Activated CD8-positive, alpha-beta T cell treated with anti-CD3 and anti-CD28 coated beads for 36 hours (primary cell): ENCODE measurements at places on chromosomes 5 and 9. TPM values are rescaled to one million over a fixed set of nuclear protein-coding genes. Genes with fewer than 3 reads are reported as not detected.

Gene SOHLH1
- total RNA-seq: not detected

Gene GLRX
- 32.6 TPM for total RNA-seq

Gene C9orf152
- not detected for total RNA-seq

Gene TMEM215
- total RNA-seq: not detected

Gene EGFLAM
- not detected for total RNA-seq

Gene EPB41L4A
- total RNA-seq: 0.25 TPM

Gene ECSCR
- total RNA-seq: 0.25 TPM

Gene NR2F1
- not detected for total RNA-seq

DNA sequence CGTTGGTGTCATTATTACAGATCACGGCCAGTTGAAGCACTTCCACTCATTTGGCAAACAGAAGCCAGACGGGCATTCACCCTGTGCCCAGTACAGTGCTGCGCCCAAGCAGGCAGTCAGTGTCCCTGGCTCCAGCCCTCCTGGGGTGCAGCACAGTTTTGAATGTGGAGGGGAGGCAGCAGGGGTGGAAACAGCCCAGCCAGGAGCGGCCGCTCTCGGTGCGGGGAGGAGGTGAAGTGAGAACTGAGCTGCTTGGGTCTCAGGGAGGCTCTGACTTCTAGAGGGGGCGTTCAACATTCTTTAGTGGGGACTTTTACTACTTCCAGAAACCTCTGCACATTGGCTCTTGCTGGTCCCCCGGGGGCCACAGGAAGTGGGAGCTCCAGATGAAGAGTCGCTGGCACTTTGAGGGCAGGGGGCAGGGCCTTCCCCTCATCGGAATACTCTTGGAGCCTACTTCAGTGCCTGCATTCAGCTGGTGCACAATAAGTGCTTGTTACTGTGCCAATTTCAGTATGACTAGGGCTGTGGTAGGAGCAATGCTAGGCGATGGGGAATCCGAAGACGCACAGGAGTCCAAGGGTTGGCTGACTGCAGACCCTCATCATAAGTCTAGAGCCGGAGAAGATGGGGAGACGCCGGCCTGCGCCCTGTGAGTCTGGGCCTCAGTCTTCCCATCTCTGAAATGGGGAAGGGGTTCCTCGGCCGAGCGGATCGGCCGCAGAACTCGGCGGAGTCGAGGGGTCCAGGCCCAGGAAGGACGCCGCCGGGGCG lies 492 bp upstream of the NEK6 start:
- peak overlapping the region; percentile 88 for H3K27ac ChIP-seq
- peaks cover 53% of the 10 kb centered on the region for H3K4me1 ChIP-seq
- DNase-seq: peak; percentile 39
- H3K4me3 ChIP-seq: peak overlapping the region; percentile 81

- no peaks in the 10 kb centered on the region for H3K36me3 ChIP-seq
- H3K27ac ChIP-seq: no peak overlapping the region
- H3K27me3 ChIP-seq: no peaks in the 10 kb centered on the region
- DNase-seq: no peak
- H3K4me3 ChIP-seq: no peak overlapping the region
Measured at GRCh38 chr9:20698782-20699181, 14.7 kb downstream of the FOCAD start.

GRCh38 chr9:137044502-137045177 lies 1.3 kb downstream of the NPDC1 start:
- H3K27ac ChIP-seq: no peak overlapping the region
- peaks cover 33% of the 10 kb centered on the region for H3K27me3 ChIP-seq
- no peaks in the 10 kb centered on the region for H3K36me3 ChIP-seq

- no peak overlapping the region for H3K4me3 ChIP-seq
- no peaks in the 10 kb centered on the region for H3K4me1 ChIP-seq
- H3K36me3 ChIP-seq: no peaks in the 10 kb centered on the region
- DNase-seq: no peak
- H3K27me3 ChIP-seq: no peaks in the 10 kb centered on the region
- H3K27ac ChIP-seq: no peak overlapping the region
Measured at GRCh38 chr5:144377207-144377606, 206.5 kb downstream of the KCTD16 start.

GRCh38 chr5:123754908-123755307 lies 242.9 kb downstream of the CSNK1G3 start:
- H3K36me3 ChIP-seq: no peaks in the 10 kb centered on the region
- no peaks in the 10 kb centered on the region for H3K27me3 ChIP-seq
- DNase-seq: no peak
- no peaks in the 10 kb centered on the region for H3K4me1 ChIP-seq
- no peak overlapping the region for H3K4me3 ChIP-seq

DNA sequence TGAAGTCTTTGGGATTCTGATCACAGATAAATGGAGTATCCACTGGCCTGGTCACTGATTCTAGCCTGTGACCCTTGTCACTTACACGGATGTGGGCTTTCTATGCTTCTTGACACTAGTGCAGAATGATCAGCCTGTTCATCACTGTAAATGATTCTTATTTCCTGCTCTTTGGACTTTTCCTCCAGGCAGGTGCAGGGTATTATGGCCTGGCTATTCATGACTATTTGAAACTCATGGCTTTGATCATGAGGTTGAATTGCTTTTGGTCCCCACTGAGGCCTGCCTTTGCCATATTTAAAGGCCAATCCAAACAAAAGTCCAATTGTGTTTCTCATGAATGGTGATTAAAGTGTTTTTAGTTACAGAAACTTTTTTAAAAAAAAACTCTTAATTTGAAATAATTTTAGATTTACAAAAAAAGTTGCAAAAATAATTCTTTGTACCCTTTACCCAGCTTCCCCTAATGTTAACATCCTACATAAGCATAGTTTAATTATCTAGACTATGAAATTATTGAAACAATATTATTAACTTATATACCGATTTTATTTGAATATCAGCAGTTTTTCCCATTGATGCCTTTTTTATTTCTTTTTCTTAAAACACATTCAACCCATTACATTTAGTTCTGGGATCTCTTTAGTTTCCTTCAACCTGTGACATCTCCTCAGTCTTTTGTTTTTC lies 68.1 kb downstream of the GALNT10 start:
- no peak for DNase-seq
- no peak overlapping the region for H3K27ac ChIP-seq

GRCh38 chr5:162025312-162025711 lies 42.3 kb upstream of the GABRG2 start:
- H3K4me1 ChIP-seq: no peaks in the 10 kb centered on the region
- no peak overlapping the region for H3K27ac ChIP-seq
- no peaks in the 10 kb centered on the region for H3K36me3 ChIP-seq
- H3K27me3 ChIP-seq: no peaks in the 10 kb centered on the region
- no peak overlapping the region for H3K4me3 ChIP-seq

- no peaks in the 10 kb centered on the region for H3K4me1 ChIP-seq
- DNase-seq: no peak
- no peaks in the 10 kb centered on the region for H3K27me3 ChIP-seq
- no peak overlapping the region for H3K27ac ChIP-seq
- no peak overlapping the region for H3K4me3 ChIP-seq
- peaks cover 4% of the 10 kb centered on the region for H3K36me3 ChIP-seq
Measured at GRCh38 chr5:77993141-77993854, 217.2 kb upstream of the TBCA start.

DNA sequence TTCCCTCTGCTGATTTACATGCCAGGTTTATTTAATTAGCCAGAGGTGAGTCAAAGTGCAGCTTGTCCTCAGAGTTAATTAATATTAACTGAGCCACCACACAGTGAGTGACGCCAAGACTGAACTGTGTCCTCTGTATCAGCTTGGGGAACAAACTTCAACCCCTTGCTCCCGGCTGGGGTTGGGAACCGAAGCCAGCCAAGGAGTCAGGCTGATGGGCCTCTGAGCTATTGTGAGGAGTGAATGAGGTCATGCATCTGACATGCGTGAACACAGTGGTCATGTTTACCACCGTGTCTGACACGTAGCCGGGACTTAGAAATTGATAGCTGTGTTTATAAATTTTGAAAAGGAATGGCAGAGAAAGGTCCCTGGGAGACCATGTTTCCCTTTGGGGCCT lies 17.1 kb downstream of the IGIP start:
- no peaks in the 10 kb centered on the region for H3K36me3 ChIP-seq
- H3K4me1 ChIP-seq: peaks cover 17% of the 10 kb centered on the region
- peaks cover 22% of the 10 kb centered on the region for H3K27me3 ChIP-seq

DNA sequence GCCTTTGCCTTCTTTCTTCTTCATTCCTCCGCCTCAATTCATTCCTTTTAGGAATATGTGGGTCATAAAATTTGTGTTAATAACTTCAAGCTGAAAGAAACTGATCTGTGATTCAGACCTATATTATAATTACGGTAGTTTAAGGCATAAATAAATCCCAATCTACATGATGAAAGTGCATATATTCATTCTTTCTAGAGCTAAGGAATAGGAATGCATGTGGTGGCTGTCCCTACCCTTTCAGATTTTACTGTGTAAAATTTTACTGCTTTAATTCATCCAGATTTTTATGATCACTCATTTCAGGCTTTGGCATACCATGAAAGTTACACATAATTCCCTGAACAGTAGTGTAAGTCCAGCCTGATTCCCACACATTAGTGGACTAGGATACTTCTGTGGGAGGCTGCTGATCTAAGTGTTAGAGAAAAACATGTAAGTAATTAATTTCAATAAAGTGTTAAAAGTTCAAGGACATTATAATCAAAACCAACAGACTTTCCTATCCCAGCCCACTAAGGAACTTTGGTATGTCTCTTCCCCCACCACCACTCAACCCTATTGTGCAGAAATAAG lies 83.1 kb downstream of the HINT1 start:
- H3K4me1 ChIP-seq: peaks cover 13% of the 10 kb centered on the region
- H3K27ac ChIP-seq: no peak overlapping the region
- DNase-seq: no peak
- no peaks in the 10 kb centered on the region for H3K36me3 ChIP-seq
- no peak overlapping the region for H3K4me3 ChIP-seq

DNA sequence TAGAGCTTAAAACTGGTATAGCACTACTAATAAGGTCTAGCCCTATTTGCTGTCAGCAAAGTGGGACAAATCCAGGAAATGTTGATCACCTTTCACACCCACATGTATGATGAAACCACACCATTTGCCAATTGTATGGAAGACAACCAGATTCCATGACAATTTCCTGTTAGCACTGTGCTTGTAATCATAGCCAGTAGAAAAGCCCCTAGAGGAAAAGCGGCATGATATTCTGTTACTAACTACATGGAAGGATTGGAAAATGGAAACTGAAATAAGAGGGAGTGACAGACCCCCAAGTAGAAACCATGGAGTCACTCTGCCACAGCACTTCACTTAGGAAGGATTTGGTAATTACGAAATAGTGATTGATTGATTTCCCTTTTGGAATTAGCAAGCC lies 923 bp downstream of the SPATA6L start:
- DNase-seq: no peak
- H3K27ac ChIP-seq: no peak overlapping the region
- no peaks in the 10 kb centered on the region for H3K27me3 ChIP-seq
- H3K4me3 ChIP-seq: no peak overlapping the region

DNA sequence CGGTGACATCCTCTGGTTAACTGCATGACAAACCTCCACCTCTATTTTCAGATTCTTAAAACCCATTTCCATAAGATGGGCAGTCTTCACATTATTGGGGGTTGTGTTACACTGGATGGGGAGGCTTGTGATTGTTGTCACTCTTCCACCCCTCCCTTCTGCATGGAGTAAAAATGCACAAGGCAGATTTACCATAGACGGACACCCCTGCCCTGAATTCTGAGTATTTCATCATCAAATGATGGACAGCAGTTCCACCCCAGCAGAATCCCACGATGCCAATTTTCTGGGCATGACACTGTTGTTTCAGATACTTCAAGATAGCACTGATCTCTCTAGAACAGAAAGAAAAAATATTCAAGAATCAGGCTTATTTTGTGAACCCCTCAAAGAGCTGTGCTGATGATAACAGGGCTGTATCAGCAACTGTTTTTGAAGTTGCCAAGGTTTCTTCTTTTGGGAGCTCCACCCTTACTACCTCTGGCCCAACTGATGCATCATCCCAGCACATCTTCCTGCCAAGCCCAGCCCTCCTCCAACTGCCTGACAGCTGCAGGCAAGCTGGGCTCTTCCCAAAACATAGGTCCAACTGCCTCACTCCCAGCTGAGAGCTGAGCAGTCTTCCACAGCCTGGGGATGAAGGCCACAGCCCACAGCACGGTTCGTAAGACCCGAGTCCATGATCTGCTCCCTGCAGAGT lies 21.4 kb downstream of the CMBL start:
- H3K4me1 ChIP-seq: peaks cover 13% of the 10 kb centered on the region
- no peak overlapping the region for H3K4me3 ChIP-seq
- H3K27me3 ChIP-seq: peaks cover 1% of the 10 kb centered on the region
- H3K36me3 ChIP-seq: no peaks in the 10 kb centered on the region
- no peak overlapping the region for H3K27ac ChIP-seq

- no peaks in the 10 kb centered on the region for H3K27me3 ChIP-seq
- no peak overlapping the region for H3K27ac ChIP-seq
- no peaks in the 10 kb centered on the region for H3K36me3 ChIP-seq
- no peak for DNase-seq
- no peaks in the 10 kb centered on the region for H3K4me1 ChIP-seq
Measured at GRCh38 chr5:18098691-18099090, 464.4 kb downstream of the TAF11L14 start.

GRCh38 chr9:20396509-20396908 lies 225.8 kb downstream of the MLLT3 start:
- no peak overlapping the region for H3K27ac ChIP-seq
- H3K27me3 ChIP-seq: no peaks in the 10 kb centered on the region
- H3K4me1 ChIP-seq: peaks cover 47% of the 10 kb centered on the region
- H3K4me3 ChIP-seq: no peak overlapping the region

DNA sequence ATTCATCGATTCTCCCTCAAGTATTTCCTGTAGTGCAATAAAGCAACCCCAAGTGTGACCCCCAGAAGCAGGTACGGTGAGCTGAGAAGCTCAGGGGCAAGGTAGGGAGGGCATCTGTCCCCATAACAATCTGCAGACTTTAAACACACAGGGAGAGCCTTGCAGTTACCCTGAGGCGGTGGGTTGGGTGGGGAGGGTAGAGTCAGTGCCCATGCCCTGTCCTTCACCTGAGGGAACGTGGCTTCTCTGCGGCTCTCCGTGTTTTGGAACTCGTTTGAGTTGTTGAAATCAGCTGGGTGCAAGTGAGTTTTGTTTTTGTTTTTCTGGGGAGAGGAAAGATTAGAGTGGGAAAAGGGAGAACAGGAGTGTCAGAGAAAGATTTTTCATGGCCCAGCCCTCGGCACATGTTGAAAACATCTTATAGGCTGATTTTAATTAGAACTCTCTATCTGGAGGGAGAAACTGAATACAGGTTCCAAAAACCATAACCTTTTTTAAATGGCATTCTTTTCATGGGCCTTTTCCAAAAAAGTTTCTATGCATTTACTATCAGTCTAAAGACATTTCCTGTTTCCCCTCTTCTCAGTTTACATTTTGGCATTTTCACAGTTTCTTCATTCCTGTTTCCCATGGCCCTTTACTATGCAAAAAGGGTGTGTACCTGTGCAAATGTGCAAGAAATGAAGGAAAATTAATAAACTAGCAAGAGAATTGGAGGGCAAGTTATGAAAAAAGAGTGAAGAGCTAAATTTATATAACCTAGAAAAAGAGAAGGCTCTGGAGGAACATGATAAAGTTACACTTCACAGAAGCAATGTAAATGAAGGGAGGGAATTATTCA lies 266.5 kb upstream of the VLDLR start:
- H3K36me3 ChIP-seq: no peaks in the 10 kb centered on the region
- H3K4me3 ChIP-seq: no peak overlapping the region
- no peak overlapping the region for H3K27ac ChIP-seq
- no peak for DNase-seq
